ENCODE measurements at places on chromosomes 11 and 22.
A peak's percentile ranks its signal among the peaks of the same experiment; 100 is the strongest.

- DNase-seq = no peak
These were observed 773 bp upstream of the PATL1 start for GRCh38 chr11:59669611-59670009.

DNA sequence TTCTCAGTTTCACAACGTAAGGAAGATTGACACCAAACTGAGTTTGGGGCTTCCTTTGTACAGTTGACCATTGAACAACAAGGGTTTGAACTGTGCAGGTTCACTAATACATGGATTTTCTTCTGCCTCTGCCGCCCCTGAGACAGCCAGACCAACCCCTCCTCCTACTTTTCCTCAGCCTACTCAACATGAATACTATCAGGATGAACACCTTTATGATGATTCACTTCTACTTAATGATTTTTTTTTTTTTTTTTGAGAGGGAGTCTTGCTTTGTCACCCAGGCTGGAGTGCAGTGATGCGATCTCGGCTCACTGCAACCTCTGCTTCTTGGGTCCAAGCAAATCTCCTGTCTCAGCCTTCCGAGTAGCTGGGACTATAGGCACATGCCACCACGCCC is 14.6 kb downstream of the RBM4 start:
- DNase-seq = no peak

DNA sequence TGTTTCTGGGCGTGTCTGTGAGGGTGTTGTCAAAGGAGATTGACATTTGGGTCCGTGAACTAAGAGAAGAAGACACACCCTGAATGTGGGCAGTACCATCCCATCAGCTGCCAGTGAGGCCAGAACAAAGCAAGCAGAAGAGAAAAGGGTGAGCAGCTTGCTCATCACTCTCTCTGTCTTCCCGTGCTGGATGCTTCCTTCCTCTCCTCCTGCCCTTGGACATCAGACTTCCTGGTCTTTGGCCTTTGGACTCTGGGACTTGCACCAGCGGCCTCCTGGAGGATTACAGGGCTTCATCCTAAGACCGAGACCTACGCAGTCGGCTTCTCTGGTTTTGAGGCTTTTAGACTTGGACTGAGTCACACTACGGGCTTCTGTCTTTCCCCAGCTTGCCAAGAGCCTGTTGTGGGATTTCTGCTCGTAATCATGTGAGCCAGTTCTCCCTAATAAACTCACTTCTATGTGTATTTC is 18.8 kb downstream of the APOL2 start:
- DNase-seq = no peak

DNA sequence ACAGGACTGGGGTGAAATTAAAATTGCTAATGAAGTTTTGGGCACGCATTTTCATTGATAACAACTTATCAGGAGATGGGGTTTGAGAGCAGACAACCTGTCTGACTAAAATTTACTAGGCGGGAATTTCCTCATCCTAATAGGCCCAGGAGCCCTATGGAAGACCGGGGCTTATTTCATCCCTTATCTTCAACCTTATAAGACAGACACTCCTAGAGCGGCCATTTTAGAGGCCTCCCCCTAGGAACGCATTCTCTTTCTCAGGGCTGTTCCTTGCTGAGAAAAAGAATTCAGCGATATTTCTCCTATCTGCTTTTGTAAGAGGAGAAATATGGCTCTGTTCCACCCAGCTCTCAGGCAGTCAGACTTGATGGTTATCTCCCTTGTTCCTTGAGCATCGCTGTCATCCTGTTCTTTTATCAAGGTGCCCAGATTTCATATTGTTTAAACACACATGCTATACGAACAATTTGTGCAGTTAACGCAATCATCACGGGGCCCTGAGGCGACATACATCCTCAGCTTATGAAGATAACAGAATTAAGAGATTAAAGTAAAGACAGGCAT is 39.3 kb upstream of the ZC3H12C start:
- DNase-seq = no peak

- DNase-seq = no peak
These were observed 12.2 kb downstream of the PHLDB1 start for GRCh38 chr11:118619444-118620197.

DNA sequence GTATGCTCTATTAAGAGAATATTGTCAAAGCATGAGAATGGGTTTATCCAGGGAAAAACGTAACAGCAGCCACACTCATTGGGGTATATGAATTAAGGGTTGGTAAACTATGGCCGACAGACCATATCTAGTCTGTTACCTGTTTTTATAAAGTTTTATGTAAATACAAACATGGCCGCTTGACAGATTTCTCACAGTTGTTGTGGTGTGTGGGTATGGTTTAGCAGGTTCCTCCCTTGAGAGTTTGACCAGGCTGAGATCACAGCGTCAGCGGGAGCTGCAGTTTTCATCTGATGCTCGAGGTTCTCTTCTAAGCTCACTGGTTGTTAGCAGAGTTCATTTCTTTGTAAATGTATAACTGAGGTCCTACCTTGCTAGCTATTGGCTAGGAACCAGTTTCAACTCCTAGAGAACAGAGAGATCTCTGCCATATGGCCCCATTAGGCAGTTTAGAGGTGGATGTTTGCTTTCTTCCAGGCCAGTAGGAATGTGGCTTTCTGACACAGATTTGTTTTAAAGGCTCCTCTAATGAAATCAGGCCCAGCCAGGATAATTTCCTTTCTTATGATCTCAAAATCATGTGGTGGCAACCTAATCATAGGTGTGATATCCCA is 45.5 kb upstream of the GRIK4 start:
- no peak for DNase-seq

DNA sequence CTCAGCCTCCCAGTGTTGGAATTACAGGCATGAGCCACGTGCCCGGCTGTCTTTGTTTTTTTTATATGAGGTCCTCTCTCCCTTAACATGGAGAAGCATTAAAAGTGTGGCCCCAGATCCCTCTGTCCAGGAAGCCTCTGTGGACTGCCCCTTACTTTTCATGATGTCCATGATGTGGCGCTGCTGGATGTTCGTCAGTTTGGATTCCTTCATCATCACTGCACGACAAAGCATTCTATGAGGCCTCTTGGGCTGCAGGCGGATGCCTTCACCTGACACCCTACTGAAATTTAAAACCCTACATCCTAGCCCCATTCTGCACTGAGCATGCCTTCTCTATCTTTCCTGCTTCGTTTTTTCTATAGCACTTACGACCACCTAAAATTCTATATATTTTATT is 2.1 kb downstream of the C22orf23 start:
- DNase-seq = no peak

DNA sequence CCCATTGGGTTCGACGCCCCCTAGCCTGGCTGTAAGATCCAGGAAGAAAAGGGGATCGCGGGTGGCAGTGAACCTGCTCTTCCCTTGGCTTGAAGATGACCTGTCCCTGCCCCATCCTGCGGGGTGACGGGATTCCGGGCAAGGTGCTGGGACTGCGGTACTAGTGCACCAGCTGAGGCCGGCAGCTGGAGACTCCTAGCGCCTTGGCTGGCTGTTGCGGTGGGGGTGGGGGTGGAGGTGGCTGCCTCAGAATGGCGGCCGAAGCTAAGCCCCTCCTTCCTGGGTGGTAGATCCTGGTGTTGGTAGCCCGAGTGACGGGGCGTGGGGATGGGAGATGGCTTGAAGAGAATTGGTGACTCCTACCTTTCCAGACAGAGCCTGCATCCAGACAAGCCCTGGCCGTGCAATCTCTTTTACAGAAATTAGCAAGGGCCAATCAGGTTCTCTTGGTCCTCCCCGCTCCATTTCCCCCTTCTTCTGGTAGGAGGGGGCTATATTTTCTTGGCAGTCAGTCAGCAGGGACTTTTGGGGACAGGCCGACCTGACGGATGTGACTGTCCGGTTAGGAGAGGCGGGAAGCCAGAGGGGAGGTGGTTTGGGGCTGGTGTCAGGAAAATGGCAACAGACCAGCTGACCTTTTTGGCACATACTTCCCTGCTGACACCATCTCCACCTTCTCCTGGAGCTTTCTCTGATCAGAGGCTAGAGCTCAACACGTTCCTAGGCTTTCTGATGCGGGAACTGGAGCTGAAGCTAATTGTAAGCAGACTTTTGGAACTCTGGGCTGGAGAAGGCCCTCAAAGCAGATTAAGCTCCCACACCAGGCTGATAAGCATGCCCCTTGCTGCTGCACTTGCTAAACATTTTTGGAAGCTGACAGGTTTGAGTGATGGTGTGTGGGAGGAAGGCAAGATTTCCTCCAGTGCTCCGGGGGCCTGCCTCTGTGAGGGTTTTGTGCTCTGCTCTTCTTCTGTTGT is 2.0 kb downstream of the NAV2 start:
- DNase-seq = no peak

GRCh38 chr22:37497062-37497599 is 10.9 kb upstream of the MFNG start:
- DNase-seq = no peak

- no peak for DNase-seq
These were observed 154.9 kb downstream of the TRPC6 start for GRCh38 chr11:101428918-101429317.

GRCh38 chr11:78079232-78080083 is at the start of gene NDUFC2:
Gene NDUFC2, minus strand, starts transcription at chr11:78079862. Its CDS starts 118 bp downstream, at chr11:78079744.
- DNase-seq = peak; percentile 70

GRCh38 chr22:49862496-49862776 is 8.8 kb downstream of the ZBED4 start:
- DNase-seq = no peak

DNA sequence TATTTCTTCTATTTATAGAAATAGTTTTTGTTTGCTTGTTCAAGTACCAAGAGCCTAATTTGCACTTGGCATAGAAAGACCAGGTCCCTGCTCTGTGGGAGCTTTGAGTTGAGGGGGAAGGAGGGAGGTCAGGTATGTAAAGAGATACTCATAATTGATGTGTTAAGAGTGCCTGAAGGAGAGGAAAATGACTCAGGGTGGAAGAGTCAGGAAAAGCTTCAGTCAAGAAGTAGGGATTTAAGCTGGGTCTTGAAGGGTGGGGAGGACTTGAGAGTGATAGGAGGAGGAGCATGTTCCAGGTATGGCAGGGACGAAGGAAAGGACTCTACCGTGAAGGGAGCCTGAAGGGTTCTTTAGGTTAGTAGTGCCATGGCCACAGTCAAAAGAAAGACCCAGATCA is 9.0 kb downstream of the RBX1 start:
- DNase-seq = no peak

DNA sequence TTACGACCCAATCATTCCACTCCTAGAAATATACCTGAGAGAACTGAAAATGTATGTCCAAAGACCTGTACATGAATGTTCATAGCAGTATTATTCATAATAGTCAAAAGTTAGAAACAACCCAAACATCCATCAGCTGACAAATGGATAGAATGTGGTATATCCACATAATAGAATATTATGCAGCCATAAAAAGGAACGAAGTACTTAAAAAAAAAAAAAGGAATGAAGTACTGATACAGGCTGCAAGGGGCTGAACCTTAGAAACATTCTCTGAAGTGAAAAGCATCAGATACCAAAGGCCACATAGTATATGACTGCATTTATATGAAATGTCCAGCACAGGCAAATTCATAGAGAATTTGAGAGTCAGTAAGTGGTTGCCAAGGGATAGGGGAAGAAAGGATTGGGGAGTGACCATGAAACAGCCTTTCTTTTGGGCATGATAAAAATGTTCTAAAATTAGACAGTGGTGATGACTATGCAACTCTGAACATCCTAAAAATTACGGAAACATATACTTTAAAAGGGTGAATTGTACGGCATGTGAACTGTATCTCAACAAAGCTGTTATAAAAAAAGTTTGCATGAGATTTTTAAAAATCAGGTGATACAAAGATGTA is 1.8 kb downstream of the TPST2 start:
- DNase-seq = peak; percentile 23

DNA sequence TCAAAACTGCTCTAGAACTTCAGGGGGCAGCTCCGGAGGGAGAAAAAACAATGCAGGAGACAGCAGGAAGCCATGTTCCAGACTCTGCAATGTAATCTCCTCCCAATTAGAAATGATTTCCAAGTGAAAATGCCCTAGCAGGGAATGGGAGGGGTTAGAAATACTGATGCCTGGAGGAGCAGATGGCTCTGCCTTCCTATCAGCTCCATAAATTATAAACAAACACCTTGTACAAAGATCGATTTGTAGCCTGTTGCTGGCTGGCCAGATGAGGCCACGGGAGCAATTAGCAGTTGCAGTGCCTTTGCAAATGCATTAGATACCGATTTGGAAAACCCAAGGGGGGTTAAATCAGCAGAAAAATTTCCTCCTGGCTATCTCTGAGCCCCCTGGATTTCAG is 46.6 kb upstream of the CHRM4 start:
- DNase-seq = no peak

DNA sequence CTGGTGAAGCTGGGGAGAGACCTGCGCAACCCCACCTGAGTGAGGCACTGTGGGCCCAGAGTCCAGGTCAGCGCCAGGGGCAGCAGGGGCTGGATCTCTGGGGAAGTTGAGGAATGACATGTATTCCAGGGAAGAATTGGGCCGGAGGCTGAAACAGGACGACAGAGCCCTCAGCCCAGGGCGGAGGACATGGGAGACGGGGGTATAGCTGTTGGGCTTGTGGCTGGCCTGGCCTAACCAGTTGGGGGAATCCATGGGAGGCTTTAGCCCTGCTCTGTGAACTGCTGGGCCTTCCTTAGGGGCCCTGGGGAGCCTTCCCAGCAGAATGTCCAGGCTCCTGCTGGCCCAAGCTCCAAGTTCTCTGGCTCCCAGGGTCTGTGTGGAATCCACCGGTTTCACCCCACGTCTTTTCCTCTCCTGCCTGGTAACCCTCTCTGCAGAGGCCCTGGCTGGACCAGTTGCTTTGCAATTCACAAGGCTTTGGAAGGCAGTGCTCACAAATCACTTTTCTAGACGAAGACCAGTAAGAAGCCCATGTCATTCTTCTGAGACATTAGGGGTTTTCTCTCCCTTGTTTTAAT is 50.4 kb upstream of the KCNQ1OT1 start:
- no peak for DNase-seq

DNA sequence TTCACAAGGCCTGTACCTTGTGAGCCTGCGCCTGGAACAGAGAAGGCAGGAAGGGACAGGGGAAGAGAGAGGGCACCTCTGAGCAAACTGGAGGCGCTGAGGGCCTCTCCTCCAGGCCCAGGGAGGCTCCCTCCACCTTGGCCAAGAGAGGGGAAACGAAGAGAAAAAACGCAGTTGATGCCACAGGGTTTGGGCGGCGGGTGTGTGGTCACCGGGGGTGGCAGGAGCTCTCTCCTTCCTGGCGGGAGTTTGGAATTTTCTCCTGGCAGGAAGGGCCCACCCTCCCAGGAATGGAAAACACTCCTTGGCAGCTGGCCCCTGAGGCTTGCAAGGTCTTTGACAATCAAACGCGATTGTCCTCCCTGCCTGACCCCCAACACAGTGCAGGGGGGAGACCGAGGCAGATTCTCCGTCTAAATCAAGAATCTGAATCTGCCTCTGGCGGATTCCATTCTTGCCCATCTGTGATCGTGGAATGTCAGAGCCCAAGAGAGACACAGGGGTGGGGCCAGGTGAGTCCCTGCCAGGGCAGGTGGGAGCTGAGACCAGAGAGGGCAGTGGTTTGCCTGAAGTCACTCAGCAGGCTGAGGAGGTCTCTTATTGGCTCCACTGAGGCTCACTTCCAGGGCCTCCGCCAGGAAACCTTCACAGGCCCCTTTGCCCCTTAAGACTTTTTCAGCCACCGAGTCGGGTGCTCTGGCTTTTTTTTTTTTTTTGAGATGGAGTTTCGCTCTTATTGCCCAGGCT is 21.0 kb downstream of the RPL3 start:
- no peak for DNase-seq

- no peak for DNase-seq
These were observed 875.8 kb downstream of the BRD1 start for GRCh38 chr22:48951836-48952235.

Data from CD4-positive, alpha-beta T cell treated with Interleukin-10 for 1 hour (primary cell).